ENCODE measurements at places on chromosomes 7 and 10.

DNA sequence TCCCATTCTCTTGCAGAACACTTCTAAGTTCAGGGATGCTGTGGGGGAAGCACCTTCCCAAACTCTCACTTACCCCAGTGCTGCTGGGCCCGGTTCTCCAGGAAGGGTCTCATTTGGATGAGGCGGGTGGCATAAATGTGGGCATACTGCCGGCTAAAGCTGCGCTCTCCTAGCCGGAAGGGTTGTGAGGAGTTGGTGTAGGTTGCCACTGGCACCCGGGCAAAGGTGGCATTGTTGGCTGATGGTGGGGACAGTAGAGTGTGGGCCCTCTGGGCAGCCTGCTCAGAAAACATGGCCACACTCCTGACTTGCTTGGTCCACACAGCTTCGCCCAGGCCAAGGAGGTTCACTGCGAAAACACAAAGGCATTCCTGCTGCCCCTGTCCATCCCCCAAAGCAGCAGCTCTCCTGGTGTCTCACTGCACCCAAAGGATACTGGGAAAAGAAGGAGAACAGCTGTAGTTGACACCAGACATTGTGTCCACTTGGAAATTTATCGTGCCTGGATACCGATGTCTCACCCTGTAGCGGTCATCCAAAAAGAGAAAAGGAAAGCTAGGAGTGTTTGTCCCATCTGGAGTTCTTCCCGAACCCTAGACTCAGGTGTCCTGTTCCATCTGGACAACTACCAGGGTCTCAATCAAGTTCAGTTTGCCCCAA lies 1.5 kb downstream of the POLD2 start:
- no peak for DNase-seq

GRCh38 chr7:47953822-47954221 lies 5.6 kb upstream of the PKD1L1 start:
- no peak for DNase-seq

DNA sequence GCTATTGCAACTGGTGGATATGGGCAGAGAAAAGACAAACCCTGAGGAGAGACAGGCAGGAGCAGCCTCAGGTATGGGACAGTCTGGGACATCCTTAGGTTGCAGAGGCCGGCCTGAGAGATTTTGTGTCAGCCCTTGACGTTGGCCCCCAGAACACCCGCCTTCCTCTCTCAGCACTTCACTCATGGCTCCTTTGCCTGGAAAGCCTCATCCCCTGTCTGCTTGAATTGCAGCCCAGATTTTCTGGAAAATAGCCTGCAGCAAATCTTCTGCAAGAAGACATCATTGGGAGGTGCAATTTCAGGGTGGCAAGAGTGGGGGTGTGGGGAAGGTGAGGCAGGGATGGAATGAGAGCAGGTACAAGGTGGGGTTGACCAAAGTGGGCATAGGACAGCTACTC lies 2.2 kb upstream of the FRMD4A start:
- DNase-seq, result no peak

- DNase-seq, result no peak
Observed at GRCh38 chr10:10968257-10968588, 49.4 kb upstream of the CELF2 start.

DNA sequence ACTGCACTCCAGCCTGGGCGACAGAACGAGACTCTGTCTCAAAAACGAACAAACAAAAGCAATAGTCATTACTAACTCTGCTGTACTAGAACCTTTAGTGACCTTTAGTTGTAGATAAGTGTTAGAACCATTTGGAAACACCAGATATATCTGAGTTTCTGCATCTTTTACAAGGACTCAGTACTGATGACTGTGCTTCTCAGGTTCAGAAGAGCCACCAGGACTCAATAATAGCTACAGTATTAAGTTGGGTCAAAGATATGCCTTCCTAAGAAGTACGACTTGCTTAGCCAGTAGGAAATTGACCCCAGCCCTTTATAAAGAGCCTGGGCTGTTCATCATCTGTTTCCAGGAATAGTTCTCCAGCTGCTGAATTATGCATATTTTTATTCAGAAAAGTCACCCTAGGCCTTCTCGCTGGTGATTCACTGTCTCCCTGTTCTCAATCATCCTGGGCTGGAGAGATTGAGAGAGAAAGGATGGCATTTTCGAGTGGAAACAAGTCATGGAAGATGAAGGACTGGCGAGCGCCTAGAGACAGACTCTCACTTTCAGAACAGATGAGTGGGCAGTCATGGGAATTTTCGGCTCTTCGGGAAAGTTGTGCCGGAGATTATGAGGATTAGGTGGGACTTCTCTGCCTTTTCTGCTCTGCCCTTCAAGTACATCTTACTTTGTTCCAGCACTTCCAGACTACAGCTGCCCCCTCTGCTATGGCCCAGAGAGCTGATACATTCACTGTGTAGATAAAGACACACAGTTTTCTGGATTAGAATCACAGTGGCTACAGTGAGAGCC lies 316.1 kb downstream of the CCDC3 start:
- no peak for DNase-seq

- DNase-seq, result no peak
Observed at GRCh38 chr7:135858379-135858778, 109.8 kb upstream of the FAM180A start.

DNA sequence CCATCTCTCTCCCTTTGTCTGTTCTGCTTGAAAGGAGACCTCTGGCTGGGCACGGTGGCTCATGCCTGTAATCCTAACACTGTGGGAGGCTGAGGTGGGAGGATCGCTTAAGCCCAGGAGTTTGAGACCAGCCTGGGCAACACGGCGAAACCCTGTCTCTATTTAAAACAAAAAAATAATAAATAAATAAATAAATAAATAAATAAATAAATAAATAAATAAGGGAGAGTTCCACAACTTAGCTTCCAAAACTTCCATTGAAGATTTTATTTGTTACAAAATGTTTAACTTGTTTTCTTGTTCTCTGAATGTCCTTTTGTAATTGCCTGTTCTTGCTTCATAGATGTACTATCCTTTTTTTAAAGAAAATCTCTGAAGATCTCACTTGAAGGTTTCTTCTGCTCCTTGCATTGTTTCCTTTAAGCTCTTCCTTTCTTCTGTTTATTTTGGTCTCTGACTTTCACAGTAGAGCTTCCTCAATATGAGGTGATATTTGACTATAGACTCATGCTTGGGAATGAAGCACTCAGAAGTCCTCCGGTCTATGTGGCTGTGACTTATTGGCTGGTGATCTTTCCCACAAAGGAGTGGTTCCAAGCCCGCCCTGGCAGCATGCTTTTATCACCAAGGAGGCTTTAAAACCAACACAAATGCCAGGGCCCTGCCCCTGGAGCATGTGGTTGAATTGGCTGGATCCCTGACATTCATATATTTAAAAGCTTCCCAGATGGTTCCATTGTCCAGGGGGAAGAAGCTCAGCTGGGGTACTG lies 18.1 kb upstream of the NPTX2 start:
- no peak for DNase-seq

DNA sequence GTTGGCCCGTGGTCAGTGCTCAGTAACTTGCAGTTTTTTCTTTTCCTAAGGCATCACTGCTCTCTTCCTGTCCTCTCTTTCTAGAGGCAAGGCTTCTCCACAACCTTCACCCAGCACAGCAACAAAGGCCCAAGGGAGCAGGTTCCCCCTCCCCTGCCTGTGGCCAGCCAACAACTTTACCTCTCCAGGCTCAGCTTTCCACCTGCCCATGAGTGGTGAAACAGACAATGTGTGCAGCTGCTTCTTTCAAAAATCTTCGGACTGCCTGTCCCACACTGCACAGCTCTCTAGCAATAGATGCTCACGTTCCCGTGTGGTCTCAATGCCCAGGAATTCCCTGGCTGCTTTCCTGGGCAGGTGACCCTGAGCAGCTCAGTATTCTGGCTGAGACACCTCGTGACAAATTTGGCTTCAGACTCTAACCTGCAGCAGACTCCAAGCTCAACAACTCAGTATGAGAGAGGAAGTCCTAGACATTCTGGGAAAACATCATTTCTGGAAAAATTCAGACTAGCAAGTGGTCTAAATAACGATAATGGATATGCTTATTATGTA lies 28.9 kb upstream of the TMEM72 start:
- DNase-seq, result no peak

GRCh38 chr10:33233635-33234034 lies 100.8 kb downstream of the NRP1 start:
- DNase-seq, result no peak

GRCh38 chr7:77565917-77566316 lies 28.8 kb downstream of the PTPN12 start:
- no peak for DNase-seq

DNA sequence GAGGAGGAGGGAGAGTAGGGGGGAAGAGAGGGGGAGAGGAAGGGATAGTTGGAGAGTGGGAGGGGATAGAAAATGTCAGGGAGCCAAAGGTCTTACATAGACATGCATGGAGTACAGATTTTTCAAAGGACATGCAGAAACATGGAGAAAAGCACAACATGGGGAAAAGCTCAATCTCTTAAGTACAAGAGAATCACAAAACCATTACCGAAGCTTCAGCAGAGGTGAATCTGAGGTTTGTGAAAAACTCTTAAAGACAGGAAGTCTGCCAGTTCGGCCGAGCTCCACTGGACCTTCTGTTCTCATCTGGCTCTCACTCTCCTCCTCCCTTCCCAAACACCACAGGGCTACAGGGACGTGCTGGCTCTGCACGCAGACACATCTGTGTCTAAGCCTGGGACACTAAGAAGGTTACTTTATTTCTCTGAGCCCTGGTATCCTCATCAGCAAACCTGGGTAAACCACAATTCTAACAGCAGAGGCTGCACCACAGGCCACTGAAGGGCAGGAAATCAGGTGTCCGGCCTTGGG lies 133.9 kb downstream of the COBL start:
- DNase-seq, result no peak

DNA sequence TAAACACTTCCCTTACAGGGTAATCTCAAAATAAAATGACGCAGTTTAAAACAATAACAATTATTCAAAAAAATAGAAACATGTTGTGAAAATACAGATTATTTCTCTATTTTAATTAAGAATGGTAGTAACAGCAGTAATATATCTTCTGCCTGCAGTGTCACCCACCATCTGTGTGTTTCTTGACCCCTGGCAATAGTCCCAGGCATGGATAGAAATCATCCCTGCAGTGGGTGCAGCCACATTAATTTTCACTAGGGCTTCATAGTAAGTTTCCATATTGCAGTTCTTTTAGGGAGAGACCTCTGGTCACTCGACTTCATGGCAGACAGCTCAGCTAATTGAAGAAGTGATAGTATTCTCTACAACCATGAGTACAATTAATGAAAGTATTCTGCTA lies 470.1 kb upstream of the TEX47 start:
- no peak for DNase-seq

DNA sequence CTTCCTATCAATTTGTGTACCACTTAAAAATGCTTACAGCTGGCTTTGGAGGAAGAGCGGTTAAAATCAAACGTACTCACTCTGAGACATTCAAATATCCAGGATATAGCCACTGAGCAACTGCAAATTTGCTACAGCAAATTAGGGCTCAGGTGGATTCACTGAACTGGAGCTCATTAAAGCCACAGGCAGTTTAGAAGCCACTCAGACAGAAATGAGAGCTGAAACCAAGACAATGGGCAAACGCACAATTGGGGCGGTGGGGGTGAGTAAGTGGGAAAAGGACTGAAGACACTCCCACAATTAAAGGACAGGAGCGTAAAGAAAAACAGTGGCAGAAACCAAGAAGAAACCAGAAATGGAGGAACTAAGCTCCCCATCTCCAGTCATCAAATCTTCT lies 20.5 kb downstream of the MPP7 start:
- no peak for DNase-seq

- no peak for DNase-seq
Observed at GRCh38 chr7:73851410-73852338, 9.3 kb upstream of the TMEM270 start.

GRCh38 chr7:158820656-158821055 lies 8.7 kb downstream of the ESYT2 start:
- no peak for DNase-seq

GRCh38 chr7:97844036-97844435 lies 28.2 kb downstream of the ASNS start:
- DNase-seq, result no peak

DNA sequence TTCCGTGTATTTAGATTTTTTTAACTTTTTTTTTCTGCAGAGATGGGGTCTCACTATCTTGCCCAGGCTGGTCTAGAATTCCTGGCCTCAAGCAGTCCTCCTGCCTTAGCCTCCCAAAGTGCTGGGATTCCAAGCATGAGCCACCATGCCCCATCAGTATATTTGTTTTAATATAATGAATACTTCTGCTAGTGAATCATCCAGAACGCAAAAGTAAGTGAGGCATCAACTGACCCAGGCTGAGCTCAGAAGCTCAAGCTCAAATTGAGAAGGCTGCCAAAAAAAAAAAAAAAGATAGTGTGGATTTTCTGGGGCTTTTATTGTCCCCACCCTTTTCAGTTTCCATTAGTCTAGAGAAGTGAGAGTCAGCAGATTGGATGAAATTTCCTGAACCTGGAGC lies 39.0 kb upstream of the TECTB start:
- DNase-seq, result no peak

- DNase-seq, result no peak
Observed at GRCh38 chr10:1228467-1228975, 172.3 kb downstream of the WDR37 start.

DNA sequence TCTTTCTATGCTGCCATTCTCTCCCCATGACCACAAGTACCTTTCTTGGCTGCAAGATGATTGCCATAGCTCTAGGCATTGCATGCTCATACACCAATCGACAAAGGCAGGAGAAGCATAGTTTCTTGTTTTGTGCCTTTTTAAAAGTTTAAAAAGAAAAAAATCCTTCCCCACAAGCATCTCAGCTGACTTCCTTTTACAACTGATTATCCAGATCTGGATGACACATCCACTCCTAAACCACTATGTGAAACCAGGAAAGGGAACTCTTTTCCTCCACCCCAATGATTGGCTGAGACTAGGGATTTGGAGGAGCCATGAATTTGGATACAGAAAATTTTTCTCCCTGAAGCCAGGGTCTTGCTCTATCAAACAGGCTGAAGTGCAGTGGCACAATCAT lies 14.5 kb upstream of the LRRC4 start:
- DNase-seq, result no peak

GRCh38 chr7:110156511-110156910 lies 934.4 kb upstream of the LRRN3 start:
- DNase-seq, result no peak

- DNase-seq, result peak; percentile 52
Observed at GRCh38 chr10:71964743-71965515, 734 bp downstream of the CHST3 start.

DNA sequence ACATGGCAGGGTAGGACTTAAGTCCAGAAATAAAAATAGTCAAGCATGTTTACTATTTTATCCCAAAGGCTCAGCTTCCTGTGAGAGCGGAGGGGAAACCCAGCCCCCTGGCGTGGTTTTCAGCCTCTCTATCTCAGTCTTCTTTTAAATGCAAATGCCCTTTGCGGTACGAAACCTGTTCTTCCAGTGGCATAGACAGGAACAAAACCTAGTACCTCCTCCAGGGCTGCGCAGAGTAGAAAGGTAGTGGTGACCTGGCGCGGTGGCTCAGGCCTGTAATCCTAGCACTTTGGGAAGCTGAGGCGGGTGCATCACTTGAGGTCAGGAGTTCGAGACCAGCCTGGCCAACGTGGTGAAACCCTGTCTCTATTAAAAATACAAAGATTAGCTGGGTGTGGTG lies 181.3 kb upstream of the FOXK1 start:
- DNase-seq, result no peak

- DNase-seq, result no peak
Observed at GRCh38 chr10:6100370-6100769, 11.5 kb downstream of the RBM17 start.
